ENCODE measurements at places on chromosomes 3 and 15. TPM values are rescaled to one million over a fixed set of nuclear protein-coding genes. Genes with fewer than 3 reads are reported as not detected.

The CFAP44 gene
- total RNA-seq: 25.7 TPM

The DPPA2 gene
- total RNA-seq: not detected

The PAQR9 gene
- total RNA-seq: not detected

The NEIL1 gene
- total RNA-seq: 16.4 TPM

The NDN gene
- not detected for total RNA-seq

The AHSG gene
- not detected for total RNA-seq

The ESYT3 gene
- not detected for total RNA-seq

The CPNE9 gene
- total RNA-seq: 0.58 TPM

The PCOLCE2 gene
- total RNA-seq: not detected

The CACNA2D3 gene
- total RNA-seq: not detected

The LOXL1 gene
- 2.1 TPM for total RNA-seq

The CHSY1 gene
- total RNA-seq: 11.1 TPM

The SERPINI2 gene
- total RNA-seq: not detected

The SLC24A5 gene
- total RNA-seq: not detected

The PARP15 gene
- total RNA-seq: 74.5 TPM

The KLF13 gene
- total RNA-seq: 197 TPM

The CCNB2 gene
- total RNA-seq: not detected

The DOCK3 gene
- 2.5 TPM for total RNA-seq

The ANKUB1 gene
- total RNA-seq: not detected

The PLIN1 gene
- 1.2 TPM for total RNA-seq

The SLCO2A1 gene
- total RNA-seq: not detected

The TRH gene
- not detected for total RNA-seq

All from CD4-positive, alpha-beta memory T cell (primary cell).